NCI-H1092 (cell line): ENCODE measurements at places on chromosomes 5 and 9.

DNA sequence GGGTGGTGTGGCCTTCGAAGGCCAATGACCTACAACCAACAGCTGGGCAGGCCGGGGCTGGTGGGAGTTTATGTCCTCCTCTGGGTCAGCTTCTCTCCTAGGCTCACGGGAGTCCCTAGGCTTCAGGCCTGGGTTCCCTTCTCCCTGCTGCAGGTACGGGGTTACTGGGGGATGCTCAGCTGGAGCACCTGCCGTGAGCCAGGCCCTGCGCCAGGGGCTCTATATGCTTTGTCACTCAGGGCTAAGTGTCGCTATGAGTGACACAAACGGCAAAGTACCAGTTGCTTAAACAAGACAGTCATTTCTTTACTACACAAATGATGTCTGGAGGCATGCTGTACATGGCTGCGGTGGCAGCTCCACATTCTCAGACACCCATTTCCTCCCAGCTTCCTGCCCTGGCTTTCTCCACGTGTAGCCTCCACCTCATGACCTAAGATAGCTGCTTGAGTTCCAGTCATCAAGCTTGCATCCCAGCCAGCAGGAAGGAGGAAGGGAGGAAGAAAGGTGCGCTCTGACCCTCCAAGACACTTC is 22.5 kb upstream of the NINJ1 start:
- DNase-seq, result no peak

GRCh38 chr9:126347093-126347492 is 20.5 kb downstream of the MVB12B start:
- DNase-seq, result no peak

DNA sequence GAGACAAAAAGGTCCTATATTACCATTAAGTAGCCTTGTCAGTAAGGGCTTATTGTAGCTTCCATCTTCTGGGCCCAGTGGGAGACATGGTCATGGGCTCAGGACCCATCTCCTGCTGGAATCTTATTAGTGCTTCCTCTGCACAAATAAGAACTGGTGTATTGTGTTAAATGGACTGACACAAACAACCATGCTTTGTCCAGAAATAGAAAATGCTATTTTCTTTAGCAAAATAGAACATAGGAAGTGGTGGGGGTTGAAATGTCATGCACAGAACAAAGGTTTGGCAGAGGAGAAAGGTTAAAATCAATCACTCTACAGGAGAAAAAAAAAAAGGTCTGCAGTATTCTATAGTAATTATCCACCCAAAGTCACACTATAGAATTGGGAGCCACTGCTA is 252.2 kb downstream of the ELAVL2 start:
- no peak for DNase-seq

GRCh38 chr5:58795327-58795726 is 212.5 kb downstream of the RAB3C start:
- DNase-seq, result no peak

DNA sequence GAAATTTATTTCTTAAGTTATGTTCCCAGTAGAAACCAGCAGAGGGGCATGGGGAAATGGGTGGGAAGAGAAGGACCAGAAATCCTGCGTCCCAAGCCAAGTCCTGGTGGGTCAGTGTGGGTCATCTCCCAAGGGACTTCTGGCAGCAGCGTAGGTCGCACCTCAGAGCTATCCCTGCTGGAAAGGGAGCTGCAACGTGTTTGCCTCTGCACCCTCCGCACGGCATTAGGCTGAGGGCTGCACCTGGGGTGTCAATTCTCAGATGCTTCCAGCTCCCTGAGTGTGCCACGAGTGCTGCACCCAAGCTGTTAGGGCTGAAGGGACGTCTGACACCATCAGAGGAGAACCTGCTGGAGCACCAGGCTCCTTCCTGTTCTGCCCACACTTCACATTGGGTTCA is 182.8 kb downstream of the CACNA1B start:
- no peak for DNase-seq

- DNase-seq, result peak; percentile 63
Measured at GRCh38 chr9:83707518-83707767, 315 bp downstream of the UBQLN1 start.

- DNase-seq, result no peak
Measured at GRCh38 chr5:98750693-98751092, 22.8 kb upstream of the RGMB start.

GRCh38 chr5:106331415-106331814 is 1339.3 kb downstream of the EFNA5 start:
- DNase-seq, result no peak

GRCh38 chr9:38306899-38307298 is 85.6 kb upstream of the ALDH1B1 start:
- no peak for DNase-seq

GRCh38 chr5:128376577-128376976 is 161.5 kb downstream of the FBN2 start:
- no peak for DNase-seq

GRCh38 chr5:139806726-139807646 is 11.4 kb downstream of the PSD2 start:
- no peak for DNase-seq

DNA sequence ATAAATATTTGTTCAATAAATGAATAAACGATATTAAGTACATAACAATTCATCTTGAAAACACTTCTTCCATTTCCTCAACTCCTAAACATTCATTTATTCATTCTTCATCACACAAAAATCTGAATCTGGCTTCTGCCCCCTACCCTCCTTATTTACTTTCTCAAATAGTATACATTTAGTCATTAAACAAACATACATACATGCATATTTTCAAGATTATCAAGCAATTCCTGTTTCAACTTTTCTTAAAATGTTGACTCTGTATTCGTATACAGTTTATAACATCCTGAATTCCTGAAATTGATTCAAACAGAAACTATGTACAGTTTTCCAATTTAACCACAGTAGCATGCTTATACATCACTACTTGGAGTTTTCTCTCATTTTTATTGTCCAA is 129.0 kb downstream of the MUSK start:
- DNase-seq, result no peak

DNA sequence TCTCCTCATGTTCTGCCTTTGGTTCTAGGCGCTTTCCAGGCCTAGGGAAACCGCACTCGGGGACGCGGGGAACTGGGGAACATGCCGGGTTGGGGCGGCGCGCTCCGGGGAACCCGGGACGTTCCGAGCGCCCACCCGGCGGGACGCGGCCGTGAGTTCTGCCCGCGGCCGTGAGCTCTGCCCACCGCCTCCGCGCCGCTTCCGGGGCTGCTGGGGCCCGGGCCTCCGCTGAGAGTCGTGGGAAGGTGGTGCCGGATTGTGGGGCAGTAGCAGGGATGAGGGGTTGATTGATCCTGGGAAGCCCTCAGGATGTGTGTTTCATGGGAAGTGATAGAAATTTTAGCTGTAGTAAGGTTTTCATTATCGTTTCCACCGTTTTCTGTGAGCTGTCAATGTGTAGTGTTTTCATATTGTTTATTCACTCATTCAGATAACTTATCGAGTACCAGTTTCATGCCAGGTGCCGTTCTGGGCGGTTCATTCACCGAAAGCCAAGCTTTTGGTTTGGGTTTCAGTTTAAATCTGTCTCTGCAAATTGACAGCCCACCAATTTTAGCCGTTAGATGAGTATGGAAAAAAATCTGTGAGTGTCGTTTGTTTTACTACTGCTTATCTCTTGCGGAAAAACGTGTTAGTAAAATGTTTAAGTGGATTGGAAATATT is 657 bp downstream of the MTRR start:
- DNase-seq, result no peak
